ENCODE measurements at places on chromosomes 2 and 18.

DNA sequence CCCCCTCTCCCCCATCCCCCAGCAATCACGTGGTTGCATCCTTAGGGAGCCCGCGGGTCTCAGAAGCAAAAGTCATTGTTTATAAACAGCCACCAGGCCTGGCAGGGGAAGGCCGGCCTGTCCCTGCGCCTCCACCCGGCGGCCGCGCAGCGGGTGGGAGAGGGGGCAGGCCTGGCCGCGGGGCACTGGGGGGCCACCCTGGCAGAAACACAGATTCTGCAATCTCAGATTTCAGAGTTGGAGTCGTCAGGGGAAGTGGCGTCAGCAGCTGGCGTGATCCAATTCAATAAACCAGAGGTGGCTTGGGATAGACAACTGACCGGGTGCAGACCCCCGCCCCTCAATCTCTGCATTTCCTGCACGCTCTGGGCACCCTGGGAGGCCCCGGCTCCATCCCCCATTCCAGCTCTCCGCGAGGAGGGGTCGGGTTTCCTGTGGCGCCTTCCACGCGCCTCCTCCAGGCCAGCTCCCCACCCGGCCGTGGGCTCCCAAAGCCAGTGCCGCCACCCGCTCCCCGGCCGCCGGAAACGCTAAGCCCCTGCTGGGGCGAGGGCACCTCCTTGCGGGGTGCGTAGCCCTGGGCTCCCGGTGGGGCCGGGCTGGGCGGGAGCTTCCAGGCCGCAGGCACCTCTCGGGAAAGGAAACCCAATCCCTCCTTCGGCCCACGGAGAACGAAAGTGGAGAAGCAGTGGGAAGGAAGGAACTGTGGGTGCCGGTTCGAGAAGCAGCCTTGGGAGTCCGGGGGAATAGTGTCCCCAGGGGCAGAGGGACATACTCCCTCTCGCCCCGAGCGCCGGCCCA is 1.1 kb downstream of the BIN1 start:
- DNase-seq = no peak

- DNase-seq = no peak
Measured at GRCh38 chr2:118032169-118033013, 18.5 kb upstream of the CCDC93 start.

DNA sequence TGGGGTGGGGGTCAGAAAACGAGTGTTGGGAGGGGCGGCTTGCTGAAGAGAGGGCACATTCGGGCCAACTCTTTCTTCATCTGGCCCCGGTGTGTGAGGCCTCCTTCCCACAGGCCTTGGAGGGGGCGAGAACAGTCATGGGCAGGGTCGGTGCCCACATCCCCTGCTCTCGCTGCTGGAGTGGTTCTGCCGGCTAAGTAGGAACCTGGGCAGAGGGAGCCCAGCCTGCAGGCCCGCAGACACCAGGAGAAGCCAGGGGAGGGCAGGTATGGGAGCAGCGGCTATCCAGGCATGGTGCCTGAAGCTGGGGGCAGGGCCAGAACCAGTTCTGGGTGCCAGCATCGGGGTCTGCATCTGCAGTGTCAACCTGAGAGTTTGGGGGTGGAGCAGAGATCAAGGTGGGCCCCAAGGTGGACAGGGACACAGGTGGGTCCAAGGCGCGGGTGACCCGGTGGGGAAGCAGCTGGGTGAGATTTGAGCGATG is 46.6 kb upstream of the HPCAL1 start:
- no peak for DNase-seq

- no peak for DNase-seq
Measured at GRCh38 chr2:144071461-144071860, 448.5 kb downstream of the ZEB2 start.

- no peak for DNase-seq
Measured at GRCh38 chr2:209371407-209371806, 52.4 kb upstream of the MAP2 start.

GRCh38 chr2:65722028-65722778 is 289.8 kb upstream of the SPRED2 start:
- DNase-seq = peak; percentile 59

GRCh38 chr18:10051877-10052631 is 138.2 kb downstream of the VAPA start:
- DNase-seq = no peak

DNA sequence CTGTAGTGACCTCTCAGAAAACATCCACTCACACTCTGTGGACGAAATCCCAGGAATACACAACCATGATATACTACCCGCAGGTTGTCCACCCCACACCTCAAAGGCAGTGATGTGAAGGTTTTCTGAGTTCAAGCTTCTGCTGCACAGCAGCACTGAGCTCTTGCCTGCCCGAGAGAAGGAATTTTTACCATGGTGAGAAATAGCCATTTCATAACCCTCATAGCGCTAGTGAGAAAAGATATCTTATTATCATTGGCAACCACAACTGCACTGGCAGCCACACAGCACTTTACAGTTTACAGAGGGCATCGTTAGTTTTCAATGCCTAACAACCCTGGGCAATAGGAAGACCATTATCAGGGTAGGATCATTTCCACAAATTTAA is 36.9 kb downstream of the NAPG start:
- DNase-seq = no peak

GRCh38 chr2:29273004-29273684 is 157.9 kb downstream of the CLIP4 start:
- DNase-seq = no peak

- no peak for DNase-seq
Measured at GRCh38 chr18:43680096-43680495, 402.8 kb upstream of the SYT4 start.

GRCh38 chr18:29616867-29617266 is 1425.7 kb downstream of the DSC3 start:
- no peak for DNase-seq

- DNase-seq = no peak
Measured at GRCh38 chr18:11956371-11957308, 24.7 kb upstream of the IMPA2 start.

- DNase-seq = no peak
Measured at GRCh38 chr2:10864861-10865636, 46.7 kb upstream of the KCNF1 start.

- DNase-seq = peak; percentile 59
Measured at GRCh38 chr2:27628767-27629709, at the start of the genes CCDC121 and GPN1. Gene CCDC121, minus strand, starts transcription at chr2:27629012. Its CDS starts 1,213 bp downstream, at chr2:27627799. Gene GPN1, plus strand, starts transcription at chr2:27629050. Its CDS starts 9 bp downstream, at chr2:27629059.

GRCh38 chr2:118851650-118852049 is 4.2 kb upstream of the EN1 start:
- DNase-seq = no peak

GRCh38 chr2:216584112-216584511 is 49.1 kb upstream of the IGFBP2 start:
- DNase-seq = no peak

DNA sequence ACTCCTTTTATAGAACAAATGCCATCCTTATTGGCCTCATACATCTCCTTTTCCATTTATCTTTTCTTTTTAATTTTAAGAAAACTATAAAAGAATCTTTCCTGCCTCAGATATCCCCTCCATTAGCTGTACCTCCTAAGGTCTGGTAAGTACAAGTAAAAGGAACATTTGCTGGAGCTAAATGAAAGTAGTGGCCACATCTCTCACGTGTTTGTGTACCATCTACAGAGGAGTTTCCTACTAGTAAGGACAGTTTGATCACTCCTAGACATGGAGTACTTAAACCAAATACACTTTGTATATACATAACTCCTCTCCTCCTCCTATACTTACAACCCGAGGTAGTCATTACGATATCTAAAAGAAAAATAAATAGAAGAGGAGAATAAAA is 504.8 kb downstream of the LRRTM4 start:
- DNase-seq = no peak

GRCh38 chr2:39127973-39128372 is 7.1 kb upstream of the SOS1 start:
- no peak for DNase-seq

DNA sequence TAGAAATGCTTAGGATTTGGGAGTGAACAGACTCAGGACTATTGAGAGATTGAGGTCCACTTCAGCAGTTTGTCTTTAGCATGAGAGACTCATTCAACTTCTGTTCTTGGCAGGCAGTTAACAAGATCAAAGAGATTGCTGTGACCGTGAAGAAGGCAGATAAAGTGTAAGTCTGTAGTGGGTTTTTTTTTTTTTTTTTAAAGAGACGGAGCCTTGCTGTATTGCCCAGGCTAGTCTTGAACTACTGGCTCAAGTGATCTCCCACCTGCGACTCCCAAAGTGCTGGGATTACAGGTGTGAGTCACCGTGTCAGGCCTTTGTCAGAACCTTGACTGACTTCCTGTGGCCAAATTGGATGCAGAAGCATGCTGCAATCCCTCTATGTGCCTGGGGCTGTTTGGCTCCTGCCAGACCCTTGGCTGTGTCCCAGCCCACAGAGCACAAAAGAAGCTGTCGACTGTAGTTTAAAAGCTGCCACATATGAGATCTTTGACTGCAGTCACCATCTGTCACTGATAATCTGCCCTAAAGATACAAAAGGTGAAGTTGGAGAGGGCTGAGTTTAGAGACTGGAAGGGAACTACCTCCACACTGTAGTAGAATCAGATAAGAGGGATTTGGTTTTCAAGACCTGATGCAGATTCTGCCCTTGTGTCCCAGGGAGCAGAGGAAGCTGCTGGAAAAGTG is 9.9 kb downstream of the CCT7 start:
- no peak for DNase-seq

GRCh38 chr18:6509832-6510231 is 95.1 kb upstream of the L3MBTL4 start:
- DNase-seq = no peak

GRCh38 chr18:48409591-48410094 is 460 bp upstream of the ZBTB7C start:
- no peak for DNase-seq

DNA sequence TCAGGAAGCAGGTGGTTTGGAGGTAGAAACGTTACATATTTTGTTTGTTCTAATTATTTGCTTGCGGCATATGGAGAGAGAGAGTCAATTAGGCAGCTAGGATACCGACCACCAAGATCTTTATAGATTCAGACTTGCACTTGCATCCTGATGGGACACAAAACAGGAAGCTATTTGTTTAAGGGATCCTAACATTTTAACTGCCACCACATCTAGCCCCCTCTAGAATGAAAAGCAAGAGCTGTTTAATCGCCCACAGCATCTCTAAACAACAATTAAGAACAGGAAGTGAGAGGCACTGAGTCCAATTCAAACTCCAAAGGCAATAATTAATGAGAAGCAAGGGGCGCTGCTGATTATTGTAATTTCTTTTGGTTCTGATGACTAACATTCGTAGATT is 182.0 kb upstream of the LINC00305 start:
- DNase-seq = no peak

GRCh38 chr2:227608561-227609338 is 5.9 kb downstream of the SCYGR3 start:
- DNase-seq = no peak

DNA sequence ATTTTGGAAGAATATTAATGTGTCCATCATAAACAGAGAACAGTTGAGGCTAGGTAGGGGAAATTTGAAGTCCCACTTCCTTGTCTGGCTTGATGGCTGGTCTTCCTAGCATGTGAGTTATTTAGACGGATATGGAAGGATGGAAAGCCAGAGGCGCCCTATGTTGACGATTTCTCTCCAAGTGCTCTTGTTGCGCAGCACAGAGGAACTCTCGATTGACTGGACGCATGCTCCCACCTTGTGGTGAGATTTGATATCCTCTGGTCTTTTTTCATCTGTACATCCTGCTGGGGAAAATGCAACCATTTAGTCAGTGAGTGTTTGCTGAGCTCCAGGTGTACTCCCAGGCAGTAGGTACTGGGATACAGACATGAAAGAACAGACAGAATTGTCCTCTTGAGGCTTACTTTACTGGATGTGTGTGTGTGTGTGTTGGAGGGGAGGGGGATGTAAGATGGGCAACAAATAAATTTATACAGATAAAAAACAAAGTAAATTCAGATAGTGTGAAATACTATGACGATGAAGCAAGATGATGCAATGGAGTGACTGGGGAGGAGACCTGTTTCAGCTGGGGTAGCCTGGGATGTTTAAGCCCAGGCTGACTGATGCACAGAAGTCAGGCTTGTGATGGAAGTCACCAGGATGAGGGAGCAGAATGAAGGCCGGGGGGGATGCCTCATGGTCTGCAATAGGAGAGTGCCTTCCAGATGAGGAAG is 137.2 kb downstream of the TRIM43 start:
- peak; percentile 69 for DNase-seq

GRCh38 chr2:68468801-68469200 is 1.4 kb downstream of the APLF start:
- no peak for DNase-seq

GRCh38 chr2:112173646-112174319 is 35.6 kb downstream of the FBLN7 start:
- no peak for DNase-seq

- DNase-seq = no peak
Measured at GRCh38 chr2:118812552-118812951, 34.9 kb downstream of the EN1 start.

DNA sequence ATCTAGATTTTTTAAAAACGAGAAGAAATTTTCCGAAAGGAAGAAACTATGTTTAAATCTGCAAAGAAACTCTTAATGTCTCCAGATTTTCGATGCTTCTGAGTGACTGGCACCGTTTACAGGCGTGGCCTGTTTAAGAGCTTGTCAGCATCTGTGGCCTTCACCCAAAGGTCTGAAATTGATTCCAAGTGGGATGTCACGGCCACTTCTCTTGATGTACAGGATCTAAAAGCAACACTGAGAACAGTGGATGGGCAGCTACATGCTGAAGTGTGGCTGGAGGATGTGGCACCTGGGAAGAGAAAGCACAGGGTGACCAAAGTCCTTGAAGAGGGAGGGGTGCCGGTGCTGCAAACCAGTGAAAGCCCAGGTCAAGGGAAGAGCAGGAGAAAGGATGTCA is 28.0 kb downstream of the EMILIN2 start:
- DNase-seq = no peak

DNA sequence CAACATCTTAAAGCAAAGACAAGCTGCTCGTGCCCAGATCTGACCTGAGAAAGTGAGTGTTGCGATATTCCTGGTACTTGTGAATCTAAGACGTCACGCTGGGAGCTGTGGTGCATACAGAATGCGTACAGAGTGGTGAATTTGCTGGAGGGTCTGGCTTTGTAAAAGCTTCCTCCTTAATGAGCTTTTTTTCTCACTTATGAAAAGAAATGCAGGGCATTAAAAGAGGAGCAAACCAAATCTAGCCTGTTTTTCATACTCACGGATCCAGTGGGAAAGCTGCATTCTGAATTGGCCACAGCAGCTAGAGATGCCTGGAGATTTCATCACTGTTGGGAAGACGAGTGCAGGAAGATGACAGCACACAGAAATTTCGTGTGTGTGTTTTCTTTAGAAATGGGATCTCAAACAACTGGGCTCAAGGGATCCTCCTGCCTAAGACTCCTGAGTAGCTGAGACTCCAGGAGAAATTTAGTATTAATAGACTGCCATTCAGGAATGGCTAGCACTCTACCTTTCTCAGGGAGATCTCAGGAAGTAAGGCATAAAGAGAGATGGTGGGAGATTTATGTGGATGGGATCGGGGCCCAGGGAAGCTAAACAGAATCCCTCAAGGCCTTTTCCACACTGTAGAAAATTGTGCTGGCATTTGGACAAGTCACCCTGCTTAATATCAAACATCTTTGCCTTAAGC is 181.3 kb downstream of the ALPK2 start:
- DNase-seq = no peak

DNA sequence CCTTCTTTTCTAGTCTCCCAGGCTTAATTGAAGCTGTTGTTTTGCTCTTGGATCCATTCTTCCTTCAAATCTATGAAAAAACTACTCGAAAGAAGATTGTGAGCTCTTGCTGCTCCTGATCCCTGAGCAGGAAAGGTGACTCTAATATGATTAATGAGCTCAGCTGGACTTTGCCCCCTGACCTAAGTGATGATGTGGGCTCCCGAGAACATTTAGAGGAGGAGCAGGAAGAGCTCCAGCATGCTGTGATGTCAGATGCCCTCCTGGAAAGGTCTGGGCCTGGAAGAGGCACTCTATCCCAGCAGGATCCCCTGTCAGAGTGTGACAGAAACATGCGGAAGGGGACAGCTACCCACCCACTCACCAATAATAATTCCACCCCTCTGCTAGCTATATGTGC is 117.9 kb upstream of the PELI1 start:
- no peak for DNase-seq

GRCh38 chr2:69700381-69700780 is 41.6 kb upstream of the ANXA4 start:
- no peak for DNase-seq

Measured in left renal cortex interstitium (tissue), 4 donors.